ENCODE measurements at places on chromosomes 13 and 19. TPM values are rescaled to one million over a fixed set of nuclear protein-coding genes. Genes with fewer than 3 reads are reported as not detected.

POU4F1 gene
- total RNA-seq: 1.0 TPM

- DNase-seq: peak; percentile 28
These were observed 1.1 kb downstream of the PPP1R12C start for GRCh38 chr19:55116232-55116858.

DNA sequence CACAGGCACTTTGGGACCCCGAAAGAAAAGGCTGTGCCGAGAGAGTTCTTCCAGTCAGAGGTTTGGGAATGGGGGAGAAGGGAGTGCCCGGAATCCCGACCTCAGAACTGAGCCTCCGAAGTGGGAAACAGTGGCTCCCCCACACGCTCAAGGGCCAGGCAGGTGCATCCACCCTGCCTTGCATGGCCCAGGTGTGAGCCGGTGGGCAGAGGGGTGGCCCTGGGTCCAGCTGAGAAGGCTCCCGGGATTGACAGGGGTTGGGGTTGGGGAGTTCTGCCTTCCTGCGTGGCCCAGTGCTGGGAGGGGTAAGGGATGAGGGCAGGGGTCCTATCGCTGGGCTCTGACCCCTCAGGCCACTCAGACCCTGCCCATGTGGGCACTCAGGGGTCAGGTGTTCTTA lies 163.5 kb upstream of the TUBA3C start:
- no peak for DNase-seq

- DNase-seq: no peak
These were observed 211.6 kb downstream of the SHISA2 start for GRCh38 chr13:25840261-25840660.

- DNase-seq: no peak
These were observed 204 bp upstream of the PDX1 start for GRCh38 chr13:27919659-27919933.

DNA sequence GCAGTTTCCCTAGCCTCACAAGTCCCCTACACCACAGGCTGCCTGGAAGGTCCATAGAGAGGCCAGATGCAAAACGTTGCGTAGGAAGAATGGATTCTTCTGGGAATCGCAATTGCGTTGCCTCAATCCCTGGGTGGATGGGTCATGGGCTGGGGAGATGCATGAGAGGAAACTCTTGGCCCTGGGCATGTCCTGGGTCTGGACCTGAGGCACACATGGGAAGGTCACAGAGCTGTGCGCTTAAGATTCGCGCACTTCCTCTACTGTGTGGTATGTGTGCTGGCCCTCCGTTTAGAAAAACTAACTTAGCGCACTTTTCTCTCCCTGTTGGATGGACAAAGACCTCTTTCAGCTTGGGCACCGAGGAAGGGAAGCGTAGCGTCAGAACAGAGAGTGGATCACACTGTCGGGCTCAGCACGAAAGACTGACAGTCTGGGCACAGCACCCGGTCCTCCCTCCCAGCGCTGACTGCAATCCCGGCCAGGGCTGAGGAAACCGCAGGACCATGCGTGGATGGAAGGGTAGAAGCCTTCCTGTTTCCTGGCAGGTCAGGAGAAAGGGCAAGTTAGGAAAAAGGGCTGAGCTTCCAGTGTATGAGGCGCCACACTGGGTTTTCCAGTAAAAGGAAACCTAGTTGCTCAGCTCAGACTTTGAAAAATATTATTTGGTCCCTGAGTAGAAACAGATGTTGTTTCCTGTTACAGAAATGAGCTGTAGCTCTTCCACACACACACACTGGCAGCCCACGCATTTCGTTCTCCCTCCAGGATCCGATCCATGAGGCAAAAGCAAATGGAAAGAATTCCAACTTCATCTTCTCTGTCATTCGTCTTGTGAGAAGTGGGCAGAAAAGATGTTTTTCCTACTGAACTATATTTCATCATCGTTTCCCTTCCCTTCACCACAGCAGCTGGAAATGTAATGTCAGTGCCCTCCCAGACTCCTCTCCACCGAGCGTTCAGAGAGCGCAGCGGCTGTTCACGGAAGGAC lies 86.0 kb downstream of the ING1 start:
- DNase-seq: no peak

Data from Calu3 (cell line).